ENCODE measurements at places on chromosomes 1 and 21. TPM values are rescaled to one million over a fixed set of nuclear protein-coding genes. Genes with fewer than 3 reads are reported as not detected.

DNA sequence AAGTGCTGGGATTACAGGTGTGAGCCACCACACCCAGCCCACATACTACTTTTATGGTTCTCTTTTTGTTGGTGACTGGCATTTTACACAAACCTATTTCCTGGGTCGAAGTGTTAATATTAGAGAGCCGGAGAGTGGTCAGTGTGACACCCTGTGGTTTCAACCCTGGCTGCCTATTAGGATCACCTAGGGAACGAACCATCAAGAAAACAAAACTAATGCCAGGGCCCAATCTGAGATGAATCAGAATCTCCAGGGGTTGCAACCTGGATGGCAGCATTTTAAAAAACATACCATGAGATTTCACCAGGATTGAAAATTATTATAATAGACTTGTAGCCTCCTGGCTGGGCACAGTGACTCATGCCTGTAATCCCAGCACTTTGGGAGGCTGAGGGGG lies 6.1 kb downstream of the MRPS21 start:
- no peak for DNase-seq
- H3K4me1 ChIP-seq: no peaks in the 10 kb centered on the region
- no peaks in the 10 kb centered on the region for H3K27me3 ChIP-seq
- no peak overlapping the region for H3K4me3 ChIP-seq
- H3K36me3 ChIP-seq: peaks cover 6% of the 10 kb centered on the region
- no peak overlapping the region for H3K27ac ChIP-seq

The CYP4A22 gene
- not detected for total RNA-seq

The FCRL1 gene
- total RNA-seq: not detected

The NECAP2 gene
- total RNA-seq: 56.8 TPM

The ARHGAP29 gene
- 197 TPM for total RNA-seq

GRCh38 chr1:93109578-93109977 lies 30.5 kb downstream of the MTF2 start:
- no peak overlapping the region for H3K27ac ChIP-seq
- H3K4me1 ChIP-seq: no peaks in the 10 kb centered on the region
- H3K36me3 ChIP-seq: peaks cover under 1% of the 10 kb centered on the region
- DNase-seq: no peak
- H3K27me3 ChIP-seq: no peaks in the 10 kb centered on the region

DNA sequence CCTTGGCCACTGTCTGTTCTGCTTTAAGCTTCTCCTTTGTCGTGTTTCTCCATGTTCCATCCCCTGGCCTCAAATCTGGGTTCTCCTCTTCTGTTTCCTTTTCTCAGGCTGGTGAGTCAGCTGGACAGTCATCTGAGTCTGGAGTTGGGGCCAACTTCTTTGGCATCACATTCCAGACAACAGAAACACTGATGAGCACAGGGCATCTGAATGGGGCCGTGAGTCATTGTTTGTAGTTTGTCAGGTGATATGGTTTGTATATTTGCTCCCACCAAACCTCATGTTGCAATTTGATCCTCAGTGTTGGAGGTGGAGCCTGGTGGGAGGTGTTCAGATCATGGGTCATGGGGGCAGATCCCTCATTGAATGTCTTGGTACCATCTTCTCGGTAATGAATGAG lies 14.3 kb upstream of the OLIG2 start:
- no peaks in the 10 kb centered on the region for H3K4me1 ChIP-seq
- no peaks in the 10 kb centered on the region for H3K36me3 ChIP-seq
- H3K27ac ChIP-seq: no peak overlapping the region
- no peak overlapping the region for H3K4me3 ChIP-seq
- no peaks in the 10 kb centered on the region for H3K27me3 ChIP-seq

The ADAMTS5 gene
- total RNA-seq: 0.05 TPM

DNA sequence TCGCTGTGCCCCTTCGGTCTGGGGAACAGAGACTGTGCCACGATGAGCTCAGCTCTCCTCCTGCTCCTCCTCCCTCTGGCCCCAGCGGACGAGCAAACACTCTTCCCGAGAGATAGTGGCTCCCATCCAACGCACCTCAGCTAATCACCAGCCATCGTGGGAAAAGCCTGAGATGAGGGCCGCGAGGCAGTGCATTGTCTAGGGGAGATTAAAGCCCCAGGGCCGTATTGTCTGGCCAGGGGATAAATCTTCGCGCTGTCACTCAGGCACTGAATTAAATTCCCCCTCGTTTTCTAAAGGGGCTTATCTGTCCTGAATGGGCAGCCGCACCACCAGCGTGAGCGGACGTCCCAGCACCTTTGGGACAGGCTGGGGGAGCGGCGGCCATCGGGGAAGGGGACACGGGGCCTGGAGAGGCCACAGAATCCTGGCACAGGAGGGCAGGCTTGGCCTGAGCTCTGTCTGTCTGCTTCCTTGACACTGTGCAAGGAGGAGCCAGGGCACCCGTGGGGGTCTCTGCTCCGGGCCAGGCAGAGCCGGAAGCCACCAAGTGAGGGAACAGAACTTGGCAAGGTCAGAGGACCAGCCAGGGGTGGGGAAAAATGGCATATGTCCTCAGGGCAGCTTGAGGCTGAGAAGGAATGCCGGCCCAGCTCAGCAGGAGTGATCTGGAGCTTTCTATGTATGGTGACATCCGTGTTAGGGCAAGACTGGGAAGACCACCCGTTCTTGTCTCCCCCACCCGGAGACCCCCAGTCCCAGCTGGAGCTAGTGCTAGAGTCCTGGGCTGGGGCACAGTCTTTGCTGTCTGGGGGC lies 32.3 kb downstream of the PRDM16 start:
- no peaks in the 10 kb centered on the region for H3K4me1 ChIP-seq
- no peak for DNase-seq
- no peak overlapping the region for H3K4me3 ChIP-seq
- no peak overlapping the region for H3K27ac ChIP-seq

- DNase-seq: no peak
- no peaks in the 10 kb centered on the region for H3K4me1 ChIP-seq
Observed at GRCh38 chr1:241675983-241676382, 23.9 kb downstream of the WDR64 start.

- no peaks in the 10 kb centered on the region for H3K27me3 ChIP-seq
- no peak overlapping the region for H3K4me3 ChIP-seq
- H3K36me3 ChIP-seq: no peaks in the 10 kb centered on the region
- no peak overlapping the region for H3K27ac ChIP-seq
Observed at GRCh38 chr1:168613691-168614231, 37.4 kb downstream of the XCL1 start.

DNA sequence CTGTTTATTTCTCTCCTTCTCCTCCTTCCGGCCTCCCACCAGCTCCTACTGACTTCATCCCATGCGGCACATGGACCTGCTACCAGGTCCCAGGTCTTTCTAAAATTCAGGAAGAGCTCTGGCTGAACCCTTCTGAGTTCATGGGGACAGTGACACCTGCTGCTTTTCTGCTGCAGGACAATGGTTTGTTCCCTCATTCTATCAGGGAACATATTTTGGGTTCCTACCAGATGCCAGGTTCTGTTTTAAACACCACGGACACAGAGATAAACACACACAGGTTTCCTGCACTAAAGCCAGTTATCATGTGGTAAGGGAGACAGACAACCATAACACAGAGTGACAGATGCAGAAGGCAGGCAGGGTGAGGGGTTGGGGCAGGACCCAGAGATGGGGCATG lies 114.0 kb upstream of the RAB4A start:
- peaks cover 2% of the 10 kb centered on the region for H3K27me3 ChIP-seq
- peak; percentile 0 for DNase-seq
- no peaks in the 10 kb centered on the region for H3K36me3 ChIP-seq
- no peak overlapping the region for H3K4me3 ChIP-seq
- H3K27ac ChIP-seq: no peak overlapping the region

DNA sequence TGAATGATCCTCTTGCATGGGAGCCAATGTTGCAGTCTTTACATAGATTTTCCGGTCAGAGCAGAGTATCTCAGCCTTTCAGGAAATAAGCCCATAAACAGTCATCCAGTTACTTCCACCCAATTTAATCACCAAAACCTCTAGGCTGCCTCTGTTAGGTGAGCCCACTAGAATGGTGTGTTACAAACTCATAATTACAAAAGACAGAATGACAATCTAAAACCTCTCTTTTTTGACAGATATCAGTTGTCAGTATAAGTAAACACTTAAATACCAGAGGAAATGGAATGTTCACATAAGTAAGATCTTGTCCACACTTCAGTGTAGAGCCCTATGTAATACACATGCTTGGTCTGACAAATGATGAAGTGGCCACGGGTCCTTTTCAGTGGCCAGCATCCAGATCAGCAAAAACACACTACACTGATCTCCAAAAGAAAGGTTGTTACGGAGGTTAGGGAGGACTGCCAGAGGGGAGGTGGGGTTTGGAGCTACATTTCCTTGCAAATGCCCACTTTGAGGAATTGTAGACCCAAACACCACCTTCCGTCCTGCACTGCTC lies 71.3 kb upstream of the FBXO28 start:
- no peaks in the 10 kb centered on the region for H3K4me1 ChIP-seq
- DNase-seq: no peak
- H3K27ac ChIP-seq: no peak overlapping the region
- H3K27me3 ChIP-seq: peaks cover 3% of the 10 kb centered on the region
- H3K4me3 ChIP-seq: no peak overlapping the region

The THEM5 gene
- not detected for total RNA-seq

The SELE gene
- not detected for total RNA-seq

GRCh38 chr1:1678581-1679380 lies 13.8 kb downstream of the SLC35E2B start:
- H3K27ac ChIP-seq: no peak overlapping the region
- DNase-seq: peak; percentile 12
- H3K27me3 ChIP-seq: no peaks in the 10 kb centered on the region
- peaks cover 25% of the 10 kb centered on the region for H3K4me1 ChIP-seq
- H3K4me3 ChIP-seq: no peak overlapping the region
- H3K36me3 ChIP-seq: no peaks in the 10 kb centered on the region

- no peak for DNase-seq
- H3K36me3 ChIP-seq: no peaks in the 10 kb centered on the region
- H3K27me3 ChIP-seq: no peaks in the 10 kb centered on the region
- no peak within 1 kb of the TSS for H3K27ac ChIP-seq
- peak within 1 kb of the TSS; percentile 62 for H3K4me3 ChIP-seq
- no peaks in the 10 kb centered on the region for H3K4me1 ChIP-seq
Observed at GRCh38 chr1:6260961-6261614, at the start of gene GPR153. GPR153 (minus strand) TSS chr1:6261098; CDS start chr1:6254905, 6,193 bp downstream.

- no peak for DNase-seq
- H3K27ac ChIP-seq: no peak overlapping the region
- no peaks in the 10 kb centered on the region for H3K36me3 ChIP-seq
- H3K27me3 ChIP-seq: no peaks in the 10 kb centered on the region
- H3K4me1 ChIP-seq: no peaks in the 10 kb centered on the region
Observed at GRCh38 chr1:4002061-4002521, 102.0 kb upstream of the C1orf174 start.

The NTMT2 gene
- total RNA-seq: not detected

DNA sequence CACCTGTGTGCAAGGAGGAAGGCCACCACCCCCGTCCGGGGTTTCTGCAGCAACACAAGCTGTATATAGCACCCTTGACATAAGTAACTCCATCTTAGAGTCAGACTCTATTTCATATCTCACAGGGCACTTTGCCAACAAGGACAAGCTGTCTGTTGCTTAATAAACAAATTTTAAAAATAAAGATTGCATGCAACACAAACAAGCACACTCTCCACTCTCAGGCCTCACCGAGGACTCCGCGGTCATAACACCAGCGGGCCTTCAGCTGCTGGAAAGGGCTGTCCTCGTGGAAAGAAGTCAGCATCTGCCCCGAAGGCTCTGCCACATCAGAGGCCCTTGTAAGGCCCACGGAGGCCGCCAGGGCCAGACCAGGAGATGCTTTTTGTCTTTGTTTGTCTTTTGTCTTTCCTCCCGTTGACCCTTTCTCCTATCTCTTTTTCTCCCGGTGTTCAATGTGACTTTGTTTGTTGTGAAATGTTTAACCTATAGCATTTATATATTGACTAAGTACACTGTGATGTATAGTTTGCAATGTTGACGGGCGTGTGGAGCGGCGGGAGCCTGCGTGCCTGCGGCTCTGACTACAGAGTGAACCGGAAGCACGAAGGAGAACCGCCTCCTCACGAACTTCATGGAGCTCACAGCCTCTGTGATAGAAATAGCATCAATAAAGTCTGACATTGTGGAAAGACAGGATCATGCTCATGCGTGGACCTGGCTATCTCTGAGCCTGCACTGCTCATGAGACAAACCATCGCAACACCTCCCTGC lies 24.1 kb downstream of the MEGF6 start:
- H3K27ac ChIP-seq: 0 out of 2 replicates have a peak overlapping the region, but pooled peaks have one; percentile 34
- no peaks in the 10 kb centered on the region for H3K36me3 ChIP-seq
- no peaks in the 10 kb centered on the region for H3K27me3 ChIP-seq
- H3K4me1 ChIP-seq: peaks cover 8% of the 10 kb centered on the region

The TCHHL1 gene
- total RNA-seq: not detected

- H3K4me3 ChIP-seq: peak overlapping the region; percentile 98
- H3K36me3 ChIP-seq: peaks cover 3% of the 10 kb centered on the region
- H3K4me1 ChIP-seq: peaks cover 20% of the 10 kb centered on the region
- DNase-seq: no peak
Observed at GRCh38 chr1:207752456-207752998, 673 bp downstream of the CD46 start.

- no peaks in the 10 kb centered on the region for H3K36me3 ChIP-seq
- peaks cover 100% of the 10 kb centered on the region for H3K4me1 ChIP-seq
- H3K27ac ChIP-seq: peak overlapping the region; percentile 95
- no peak for DNase-seq
- H3K4me3 ChIP-seq: no peak overlapping the region
- H3K27me3 ChIP-seq: no peaks in the 10 kb centered on the region
Observed at GRCh38 chr1:2459757-2460156, 16.3 kb upstream of the PLCH2 start.

GRCh38 chr1:172268237-172268636 lies 152.2 kb upstream of the C1orf105 start:
- no peaks in the 10 kb centered on the region for H3K27me3 ChIP-seq
- peak overlapping the region; percentile 78 for H3K27ac ChIP-seq
- H3K4me1 ChIP-seq: peaks cover 19% of the 10 kb centered on the region
- H3K36me3 ChIP-seq: no peaks in the 10 kb centered on the region

DNA sequence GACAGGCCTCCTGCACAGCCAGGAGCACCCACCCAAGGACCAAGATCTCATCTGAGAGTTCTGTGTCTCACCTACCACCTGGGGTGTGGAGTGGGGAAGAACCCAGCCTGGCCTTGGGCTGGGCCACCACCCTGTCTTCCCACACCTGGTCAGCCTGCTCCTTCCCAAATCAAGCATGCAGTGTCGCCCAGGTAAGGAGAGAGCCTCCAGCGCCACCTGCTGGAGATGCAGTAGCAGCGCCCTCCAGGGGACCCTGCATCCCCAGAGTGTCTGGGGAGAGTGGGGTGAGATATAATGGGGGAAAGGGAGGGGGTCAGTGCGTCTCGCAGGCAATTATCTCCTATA lies 32.3 kb downstream of the KIAA2013 start:
- H3K27me3 ChIP-seq: no peaks in the 10 kb centered on the region
- H3K36me3 ChIP-seq: no peaks in the 10 kb centered on the region
- H3K4me3 ChIP-seq: no peak overlapping the region

- H3K4me1 ChIP-seq: no peaks in the 10 kb centered on the region
- H3K4me3 ChIP-seq: no peak overlapping the region
- H3K36me3 ChIP-seq: no peaks in the 10 kb centered on the region
- H3K27ac ChIP-seq: no peak overlapping the region
Observed at GRCh38 chr1:232271299-232271698, 358.6 kb downstream of the SIPA1L2 start.

- no peak for DNase-seq
- H3K4me1 ChIP-seq: no peaks in the 10 kb centered on the region
- no peaks in the 10 kb centered on the region for H3K36me3 ChIP-seq
- no peaks in the 10 kb centered on the region for H3K27me3 ChIP-seq
Observed at GRCh38 chr1:200253774-200254495, 155.9 kb downstream of the ZNF281 start.

All from Panc1 (cell line).